ENCODE measurements at places on chromosomes 2 and 18.
A peak's percentile ranks its signal among the peaks of the same experiment; 100 is the strongest.

DNA sequence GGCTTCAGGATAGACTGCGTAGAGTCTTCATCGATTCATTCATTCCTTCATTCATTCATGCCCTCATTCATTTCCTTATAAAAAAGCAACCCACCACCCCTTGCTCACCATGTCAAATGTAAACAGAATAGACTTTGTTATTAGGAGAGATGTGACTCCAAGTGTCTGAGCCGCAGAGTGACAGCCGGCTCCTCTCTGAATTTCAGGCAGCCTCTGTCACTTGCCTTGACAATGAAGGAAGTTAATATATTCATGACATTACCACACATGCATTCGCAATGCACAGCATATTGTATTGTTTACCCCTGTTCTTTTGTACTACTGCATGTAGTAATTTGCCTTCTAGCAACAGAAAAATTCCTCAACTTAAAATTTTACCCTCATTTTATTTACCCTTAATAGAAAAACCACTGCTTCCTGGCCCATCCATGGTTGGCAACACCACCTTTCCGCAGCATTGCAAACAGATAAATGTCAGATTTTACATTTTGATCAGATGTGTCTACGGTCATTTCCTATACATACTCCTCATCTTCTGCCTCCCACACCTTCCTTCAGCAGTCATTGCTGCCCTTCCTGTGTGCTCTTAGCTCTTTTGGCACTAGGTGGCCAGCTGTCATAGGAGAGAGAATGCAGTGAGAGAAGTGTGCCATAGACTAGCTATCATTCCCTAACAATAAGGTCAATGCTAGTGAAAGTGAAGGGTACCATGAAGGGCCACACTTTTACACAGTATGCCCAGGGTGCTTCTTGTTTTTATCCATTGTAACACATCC is 1090.8 kb downstream of the BCL11A start:
- DNase-seq, result no peak

GRCh38 chr18:78871618-78872017 is 108.0 kb upstream of the SALL3 start:
- DNase-seq, result no peak

- no peak for DNase-seq
These were observed 76.4 kb downstream of the LTBP1 start for GRCh38 chr2:33022989-33023727.

GRCh38 chr2:126368758-126369157 is 287.2 kb upstream of the GYPC start:
- DNase-seq, result no peak

DNA sequence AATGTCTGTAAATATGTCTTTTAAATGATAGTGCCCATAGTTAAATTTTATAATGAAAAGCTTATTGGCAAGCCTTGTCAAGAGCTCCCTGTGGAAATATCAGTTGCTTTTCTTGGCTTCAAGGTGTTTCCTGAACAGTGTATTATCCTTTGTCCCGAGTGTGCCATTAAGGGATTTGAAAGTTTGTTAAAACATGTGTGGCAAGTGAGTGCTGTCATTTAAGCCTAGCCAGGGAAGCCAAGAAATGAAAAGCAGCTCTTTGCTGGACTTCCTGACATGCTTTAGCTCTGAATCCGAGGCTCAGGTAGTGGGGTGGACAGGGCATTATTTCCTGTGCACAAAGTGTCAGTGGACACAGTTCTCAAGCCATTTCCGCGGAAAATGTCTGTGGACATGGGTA is 111.5 kb downstream of the DIS3L2 start:
- no peak for DNase-seq

DNA sequence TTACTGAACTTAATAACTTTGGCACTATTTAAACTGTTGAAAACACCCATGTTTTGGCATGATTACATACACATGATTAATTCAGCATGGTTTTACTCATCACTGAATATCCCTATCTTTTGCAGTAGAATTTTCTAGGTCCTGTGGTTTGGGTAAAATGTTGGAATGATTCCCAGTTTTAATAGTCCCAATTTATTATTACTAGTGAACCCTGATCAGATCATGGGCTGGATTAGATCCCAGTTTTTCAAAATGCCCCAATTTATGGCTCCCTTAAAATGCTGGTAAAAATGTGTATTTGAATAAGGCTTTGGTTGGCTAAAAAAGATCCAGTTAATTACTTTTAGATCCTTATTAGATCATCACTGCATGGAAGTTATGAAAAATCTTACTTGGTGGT is 273.6 kb upstream of the NRP2 start:
- no peak for DNase-seq

DNA sequence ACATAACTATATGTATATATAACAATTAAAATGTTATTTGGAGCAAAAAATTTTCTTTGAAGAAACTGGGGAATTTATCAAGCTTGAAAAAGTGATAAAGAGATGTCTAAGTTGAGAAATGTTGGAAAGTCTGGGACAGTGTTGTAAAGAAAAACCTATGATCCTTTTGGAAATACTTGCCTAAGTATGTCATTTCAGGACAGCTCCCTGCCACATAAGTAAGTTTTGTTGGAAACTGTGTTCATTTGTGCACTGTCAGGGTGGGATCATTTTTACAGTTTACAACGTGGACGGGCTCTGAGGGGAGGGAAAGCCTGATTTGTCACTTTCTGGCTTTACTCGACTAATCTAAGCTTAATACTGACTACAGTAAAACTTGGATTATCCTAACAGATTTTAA is 10.4 kb upstream of the COL3A1 start:
- no peak for DNase-seq

DNA sequence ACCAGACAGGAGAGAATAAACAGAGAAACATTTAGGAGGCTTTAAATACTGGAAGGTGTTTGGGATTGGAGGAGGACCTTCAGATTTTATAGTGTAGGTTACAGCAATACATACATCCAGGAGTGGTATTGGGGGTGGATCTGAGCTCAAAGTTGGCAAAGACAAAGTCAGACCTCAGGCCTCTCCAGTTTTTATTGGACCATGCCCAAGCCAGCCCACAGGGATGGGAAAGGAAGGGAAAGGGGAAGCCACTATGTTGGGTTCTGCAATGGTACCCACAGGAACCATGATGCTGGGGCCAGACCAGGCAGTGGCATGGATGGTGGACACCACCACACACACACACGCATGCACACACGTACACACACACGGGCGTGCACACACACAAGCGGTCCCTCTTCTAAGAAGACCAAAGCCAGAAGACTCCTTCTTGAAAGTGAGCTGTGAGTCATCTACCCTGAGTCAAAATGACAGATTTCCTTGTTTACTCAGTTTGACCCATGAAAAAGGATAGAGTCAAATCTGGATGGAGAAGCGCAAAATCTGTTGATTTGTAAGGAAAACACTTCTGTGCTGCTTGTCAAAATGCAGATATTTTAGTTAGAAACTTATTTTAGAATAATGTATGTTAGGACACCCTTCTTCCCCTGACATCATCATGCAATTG is 87.9 kb downstream of the TRABD2A start:
- DNase-seq, result no peak

- DNase-seq, result no peak
These were observed 17.8 kb upstream of the DUSP19 start for GRCh38 chr2:183060571-183061231.

GRCh38 chr2:20691076-20691734 is 24.3 kb downstream of the GDF7 start:
- DNase-seq, result no peak

DNA sequence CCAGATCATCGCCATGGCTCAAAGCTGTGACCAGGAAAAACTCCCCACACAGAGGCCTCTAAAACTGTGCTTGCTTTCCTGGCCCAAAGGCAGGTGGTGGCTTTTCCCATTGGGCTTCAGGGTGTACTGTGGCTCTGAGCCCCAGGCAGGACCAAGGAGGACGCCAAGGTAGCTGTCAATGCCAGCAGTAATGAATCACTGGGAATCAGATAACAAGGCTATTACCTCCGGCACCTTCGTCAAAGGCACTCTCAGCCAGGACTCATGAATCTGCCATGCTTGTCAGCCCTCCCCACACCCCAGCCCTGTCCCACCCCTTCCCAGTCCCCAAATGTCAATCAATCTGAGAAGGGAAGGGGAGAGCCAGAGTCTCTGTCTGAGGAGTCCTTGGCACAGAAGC is 27.9 kb upstream of the EN1 start:
- no peak for DNase-seq

DNA sequence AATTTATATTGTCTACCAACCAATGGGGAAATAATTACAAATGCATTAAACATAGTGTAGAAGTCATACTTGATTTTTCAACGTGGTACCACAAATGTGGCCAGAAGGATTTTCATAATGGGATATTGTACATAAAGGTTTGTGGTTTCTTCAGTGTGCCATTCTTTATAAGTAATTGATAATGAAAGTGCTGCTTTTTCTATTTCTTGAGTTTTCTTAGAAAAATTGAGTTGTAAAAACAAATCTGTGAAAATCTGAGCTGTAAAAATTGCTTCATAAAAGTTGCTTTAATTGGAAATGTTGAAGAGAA is 103.6 kb downstream of the KYNU start:
- no peak for DNase-seq

- DNase-seq, result no peak
These were observed 343.9 kb upstream of the MMADHC start for GRCh38 chr2:149931486-149931885.

DNA sequence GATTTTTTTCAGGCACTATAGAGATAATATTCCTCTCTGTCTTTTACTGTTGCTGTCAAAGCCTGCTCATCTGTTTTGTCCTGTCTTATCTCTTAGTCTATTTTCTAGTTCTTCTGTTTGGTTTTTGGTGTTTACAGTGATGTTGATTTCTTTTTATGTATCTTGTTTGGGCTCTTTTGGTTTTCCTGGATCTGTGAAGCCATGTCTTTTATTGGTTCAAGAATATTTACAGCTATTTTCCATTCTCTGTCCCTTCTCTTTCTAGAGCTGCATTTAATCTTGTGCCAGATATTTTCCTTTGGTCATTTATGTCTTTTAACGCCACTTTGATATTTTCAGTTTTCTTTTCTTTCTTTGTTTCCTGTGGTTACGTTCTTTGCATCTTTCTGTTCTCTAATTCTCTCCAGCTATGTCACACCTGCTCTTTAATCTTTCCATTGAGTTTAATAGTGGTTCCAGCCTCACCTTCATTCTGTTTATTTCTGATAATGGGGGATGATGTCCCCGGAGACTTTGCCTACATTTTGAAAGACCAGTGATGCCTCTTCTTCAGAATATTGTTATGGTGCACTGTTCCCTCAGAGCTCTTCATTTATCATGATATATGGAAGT is 32.0 kb downstream of the SMCHD1 start:
- no peak for DNase-seq

GRCh38 chr2:237617587-237617982 is 9.8 kb upstream of the LRRFIP1 start:
- DNase-seq, result no peak

- DNase-seq, result no peak
These were observed 11.5 kb upstream of the PNPT1 start for GRCh38 chr2:55705027-55705653.

- peak; percentile 44 for DNase-seq
These were observed 588 bp downstream of the CHAC2 start for GRCh38 chr2:53768242-53768542.

GRCh38 chr2:25241452-25241851 is 73.1 kb upstream of the POMC start:
- no peak for DNase-seq

DNA sequence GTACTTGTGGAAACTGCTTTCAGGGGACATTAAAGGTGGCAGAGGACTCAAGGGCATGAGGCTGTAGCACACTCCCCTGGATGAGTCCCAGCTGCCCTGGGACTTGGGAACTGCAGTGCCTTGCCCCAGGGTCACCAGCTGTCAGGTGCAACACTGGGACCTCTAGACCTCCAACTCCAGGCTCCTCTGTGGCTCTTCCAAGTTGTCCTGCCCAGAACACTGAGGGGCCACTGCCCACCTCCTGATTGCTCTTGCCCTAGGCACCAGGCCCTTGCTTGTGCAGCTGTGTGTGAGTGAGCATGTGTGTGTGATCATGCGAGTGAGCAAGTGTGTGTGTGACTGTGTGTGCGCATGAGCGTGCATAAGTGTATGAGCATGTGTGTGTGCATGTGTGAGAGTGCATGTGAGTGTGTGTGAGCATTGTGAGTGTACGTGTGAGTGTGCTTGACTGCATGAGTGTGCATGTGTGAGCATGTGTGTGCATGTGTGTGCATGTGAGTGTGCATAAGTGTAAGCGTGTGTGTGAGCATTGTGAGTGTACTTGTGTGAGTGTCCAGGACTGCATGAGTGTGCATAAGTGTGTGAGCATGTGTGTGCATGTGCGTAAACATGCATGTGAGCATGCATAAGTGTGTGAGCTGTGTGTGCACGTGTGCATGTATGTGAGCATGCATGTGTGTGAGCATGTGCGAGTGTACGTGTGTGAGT is 301.5 kb downstream of the NDUFA10 start:
- DNase-seq, result no peak

- no peak for DNase-seq
These were observed 30.5 kb downstream of the HPCAL1 start for GRCh38 chr2:10333247-10333613.

DNA sequence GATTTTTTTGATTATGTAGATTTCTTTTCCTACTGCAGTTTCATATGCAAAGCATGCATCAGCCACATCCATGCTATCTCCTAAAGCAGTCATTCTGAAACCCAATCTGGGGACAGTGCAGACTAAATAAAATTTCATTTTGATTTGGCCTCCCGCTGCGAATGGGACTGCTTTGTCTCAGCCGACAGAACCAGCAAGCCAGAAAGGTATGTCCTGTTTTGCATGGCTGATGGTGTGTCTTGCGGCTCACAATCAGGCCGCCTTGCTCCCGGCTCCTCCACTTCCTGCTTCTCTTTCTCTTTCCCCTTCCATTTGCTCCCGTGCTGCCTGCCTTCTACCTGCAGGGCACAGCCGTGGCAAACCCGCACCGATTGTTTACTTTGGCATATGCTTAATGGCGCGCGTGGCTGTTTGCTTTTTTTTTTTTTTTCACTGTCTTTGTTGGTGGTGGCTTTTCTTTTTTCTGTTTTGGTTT is 419.6 kb upstream of the POU3F3 start:
- DNase-seq, result no peak

DNA sequence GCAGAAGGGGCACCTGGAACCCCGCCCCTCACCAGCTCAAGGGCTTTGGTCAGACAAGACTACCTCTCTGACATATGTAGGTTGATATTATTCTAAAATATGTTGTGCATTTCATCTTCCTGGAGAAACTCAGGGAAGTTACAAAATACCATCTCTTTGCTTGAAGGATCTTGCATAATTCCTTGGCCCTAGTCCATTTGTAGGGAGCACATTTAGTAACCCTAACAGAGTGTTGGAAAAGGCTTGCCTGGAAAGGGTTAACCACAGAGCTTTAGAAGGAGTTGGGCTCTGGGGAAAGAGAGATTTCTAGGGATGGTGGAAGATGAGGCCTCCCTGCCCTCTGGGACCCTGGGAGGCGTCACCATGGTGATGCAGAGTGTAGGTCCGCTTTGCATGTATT is 143.0 kb upstream of the SLC1A4 start:
- no peak for DNase-seq

DNA sequence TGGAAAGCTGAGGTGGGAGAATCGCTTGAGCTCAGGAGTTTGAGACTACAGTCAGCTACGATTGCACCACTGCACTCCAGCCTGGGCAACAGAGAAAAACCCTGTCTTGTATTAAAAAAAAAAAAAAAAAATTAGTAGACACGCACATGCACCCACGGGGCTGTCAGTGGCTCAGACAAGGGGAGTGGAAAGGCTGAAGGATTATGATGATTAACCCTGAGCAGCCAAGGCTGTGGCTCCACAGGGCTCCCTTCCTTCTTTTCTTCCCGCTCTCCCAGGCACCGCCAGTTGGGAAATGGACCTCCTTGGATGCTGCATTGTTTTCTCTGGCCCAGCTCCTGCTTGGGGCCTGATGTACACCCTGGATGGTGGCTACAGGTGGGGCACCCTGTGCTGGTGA is 49.0 kb upstream of the RAB6C start:
- DNase-seq, result no peak
